ENCODE measurements at places on chromosomes 3 and 15.

GRCh38 chr3:135965506-135966270 lies at the start of gene PPP2R3A:
PPP2R3A (plus strand) TSS chr3:135965728; CDS start chr3:136001499, 35,771 bp downstream.
- DNase-seq: peak; percentile 67

- DNase-seq: no peak
These were observed 101.6 kb downstream of the MAGI1 start for GRCh38 chr3:65936908-65937638.

GRCh38 chr3:37994639-37994972 lies 4.0 kb downstream of the VILL start:
- DNase-seq: no peak

DNA sequence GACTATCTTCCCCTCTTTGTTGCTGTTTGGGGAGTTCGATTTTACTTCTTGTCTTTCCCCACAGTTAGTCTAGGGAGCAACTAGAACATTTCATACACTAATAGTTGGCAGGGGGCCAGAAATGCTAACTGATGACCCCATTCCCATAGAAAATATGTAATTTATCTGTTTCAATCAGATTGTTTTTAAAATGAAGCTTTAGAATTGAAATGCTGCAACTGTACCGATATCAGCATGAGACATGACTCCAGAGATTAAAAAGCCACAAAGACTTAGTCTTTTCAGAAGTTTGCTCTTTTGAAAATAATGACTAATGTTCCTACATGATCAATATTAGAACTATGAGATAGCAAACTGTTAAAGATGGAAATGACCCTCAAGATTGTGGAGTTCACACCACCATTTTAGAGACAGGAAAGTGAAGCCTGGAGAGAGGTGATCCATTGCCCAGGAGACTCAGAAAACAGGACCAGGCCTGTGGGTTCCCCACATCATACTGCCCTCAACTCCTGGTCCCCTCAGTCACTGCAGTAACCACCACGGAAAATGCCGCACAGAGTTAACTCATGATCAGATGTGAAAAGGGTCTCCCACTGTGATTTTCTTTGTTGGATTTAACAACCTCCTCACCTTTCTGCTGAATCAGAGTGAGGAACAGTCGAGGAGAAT lies 130.3 kb downstream of the CHDH start:
- no peak for DNase-seq

- no peak for DNase-seq
These were observed 27.8 kb downstream of the PLEKHO2 start for GRCh38 chr15:64869501-64869900.

GRCh38 chr3:53216723-53217122 lies 39.1 kb downstream of the TKT start:
- DNase-seq: no peak

GRCh38 chr15:78598348-78598747 lies 22.4 kb downstream of the CHRNA3 start:
- DNase-seq: no peak

- no peak for DNase-seq
These were observed 131.1 kb downstream of the XXYLT1 start for GRCh38 chr3:195139876-195140240.

DNA sequence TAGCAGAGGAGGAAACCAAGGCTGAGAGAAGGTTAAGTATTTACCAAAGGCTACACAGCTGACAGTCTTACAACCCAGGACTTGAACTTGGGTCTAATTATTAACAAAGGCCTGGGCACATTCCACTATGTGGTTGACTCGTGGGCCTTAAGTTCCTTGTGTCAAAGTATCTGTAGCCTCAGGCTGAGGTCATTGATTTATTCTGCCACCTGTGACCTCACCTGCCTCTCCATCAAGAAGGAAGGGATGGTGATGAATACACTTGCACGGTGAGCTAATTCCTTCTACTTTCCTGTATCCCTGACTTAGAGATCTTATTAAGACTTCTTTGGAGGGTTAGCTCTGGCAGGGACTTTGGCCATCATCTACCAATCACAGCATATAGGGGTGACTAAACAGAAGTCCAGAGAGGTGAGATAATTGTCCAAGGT lies 19.9 kb upstream of the LRRC58 start:
- no peak for DNase-seq

DNA sequence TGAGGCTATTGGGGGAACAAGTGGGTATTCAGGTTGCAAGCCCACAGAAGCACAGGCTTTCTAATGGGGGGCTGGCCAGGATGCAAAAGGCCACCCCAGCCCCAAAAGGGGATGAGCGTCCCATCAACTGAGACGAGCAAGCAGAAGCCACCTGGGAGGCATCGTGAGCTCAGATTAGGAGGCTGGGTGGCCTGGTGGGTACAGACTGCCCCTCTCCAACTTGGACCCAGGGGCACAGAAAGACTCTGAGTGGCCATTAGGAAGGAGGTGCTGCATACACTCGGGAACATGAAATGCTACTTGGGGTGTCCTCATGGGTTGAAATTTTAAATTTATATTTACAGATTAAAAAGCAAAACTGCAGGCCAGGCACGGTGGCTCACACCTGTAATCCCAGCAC lies 29.1 kb downstream of the SLC41A3 start:
- no peak for DNase-seq

DNA sequence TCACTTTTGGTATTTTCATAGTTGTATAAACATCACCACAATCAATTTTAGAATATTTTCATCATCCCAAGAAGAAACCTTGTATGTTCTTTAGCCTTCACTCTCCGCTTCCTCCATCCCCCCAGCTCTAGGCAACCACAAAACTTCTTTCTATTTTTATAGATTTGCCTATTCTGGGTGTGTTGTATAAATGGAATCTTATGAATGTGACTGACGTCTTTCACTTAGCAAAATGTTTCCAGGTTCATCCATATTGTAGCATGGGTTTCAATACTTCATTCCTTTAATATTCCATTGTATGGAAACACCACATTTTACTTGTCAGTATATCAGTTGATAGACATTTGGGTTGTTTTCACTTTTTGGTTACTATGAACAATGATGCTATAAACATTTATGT lies 335.8 kb upstream of the GOLIM4 start:
- no peak for DNase-seq

GRCh38 chr3:195153653-195154052 lies 117.3 kb downstream of the XXYLT1 start:
- DNase-seq: no peak

DNA sequence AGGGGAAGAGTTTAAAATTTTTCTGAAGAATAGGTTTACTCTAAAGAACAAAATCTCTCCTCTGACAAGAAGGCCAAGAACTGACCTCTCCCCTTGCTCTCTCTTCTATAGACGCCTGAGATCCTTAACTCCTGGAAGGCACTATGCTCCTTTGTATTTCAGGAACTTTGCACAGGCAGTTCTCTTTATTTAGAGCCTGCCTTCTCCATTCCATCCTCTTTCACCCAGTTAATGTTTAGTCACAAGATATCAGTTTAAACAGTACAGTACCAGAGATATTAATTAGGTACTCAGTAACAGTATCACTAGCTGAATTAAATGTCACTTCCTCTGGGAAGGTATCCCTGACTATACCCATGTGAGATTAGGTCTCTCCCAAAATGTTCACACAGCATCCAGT lies 33.5 kb downstream of the HERC1 start:
- DNase-seq: no peak

GRCh38 chr15:51841406-51842040 lies 12.1 kb downstream of the TMOD3 start:
- no peak for DNase-seq

DNA sequence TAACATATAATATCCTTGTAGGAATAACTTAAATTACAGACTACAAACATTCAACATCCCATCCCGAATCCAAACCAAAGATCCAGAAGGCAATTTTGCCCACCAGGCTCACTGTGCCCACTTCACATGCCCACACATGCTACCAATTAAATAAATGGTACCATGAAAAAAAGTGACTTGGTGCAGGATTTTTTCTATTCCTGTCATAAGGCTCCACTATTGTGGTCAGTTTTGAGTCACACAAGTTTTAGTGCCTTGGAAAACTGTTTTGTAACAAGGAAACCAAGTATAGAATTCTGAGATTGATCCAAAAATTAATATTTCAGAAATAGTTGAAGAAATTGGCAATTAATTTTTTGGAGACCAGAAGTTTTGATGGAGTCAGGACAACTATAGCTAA lies 470.1 kb upstream of the THBS1 start:
- no peak for DNase-seq

DNA sequence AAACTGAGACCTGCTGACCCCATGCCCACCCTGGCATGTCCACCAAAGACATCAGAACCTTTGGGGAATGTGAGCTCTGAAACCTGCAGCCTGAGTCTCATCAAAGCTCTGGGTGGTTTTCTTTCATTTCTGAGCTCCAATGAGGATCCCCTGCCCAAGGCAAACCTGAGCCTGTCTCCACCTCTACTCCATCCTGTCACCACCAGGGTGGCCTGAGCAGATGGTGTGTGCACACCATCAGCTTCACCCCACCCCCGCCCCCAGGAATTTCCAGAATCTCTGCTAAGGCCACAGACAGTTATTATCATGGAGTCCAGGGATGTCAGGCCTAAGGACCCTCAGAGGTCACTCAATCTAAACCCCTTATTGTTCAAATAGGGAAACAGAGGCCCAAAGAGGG lies 1.3 kb downstream of the XIRP1 start:
- no peak for DNase-seq

GRCh38 chr3:21919383-21919782 lies 168.4 kb upstream of the ZNF385D start:
- DNase-seq: no peak

- DNase-seq: no peak
These were observed 24.1 kb downstream of the SHC4 start for GRCh38 chr15:48939648-48940047.

- DNase-seq: no peak
These were observed 22.2 kb downstream of the CP start for GRCh38 chr3:149199474-149199873.

- DNase-seq: no peak
These were observed 432.4 kb upstream of the PDZRN3 start for GRCh38 chr3:74057169-74057568.

GRCh38 chr15:89667706-89667960 lies 11.5 kb downstream of the PLIN1 start:
- DNase-seq: no peak

DNA sequence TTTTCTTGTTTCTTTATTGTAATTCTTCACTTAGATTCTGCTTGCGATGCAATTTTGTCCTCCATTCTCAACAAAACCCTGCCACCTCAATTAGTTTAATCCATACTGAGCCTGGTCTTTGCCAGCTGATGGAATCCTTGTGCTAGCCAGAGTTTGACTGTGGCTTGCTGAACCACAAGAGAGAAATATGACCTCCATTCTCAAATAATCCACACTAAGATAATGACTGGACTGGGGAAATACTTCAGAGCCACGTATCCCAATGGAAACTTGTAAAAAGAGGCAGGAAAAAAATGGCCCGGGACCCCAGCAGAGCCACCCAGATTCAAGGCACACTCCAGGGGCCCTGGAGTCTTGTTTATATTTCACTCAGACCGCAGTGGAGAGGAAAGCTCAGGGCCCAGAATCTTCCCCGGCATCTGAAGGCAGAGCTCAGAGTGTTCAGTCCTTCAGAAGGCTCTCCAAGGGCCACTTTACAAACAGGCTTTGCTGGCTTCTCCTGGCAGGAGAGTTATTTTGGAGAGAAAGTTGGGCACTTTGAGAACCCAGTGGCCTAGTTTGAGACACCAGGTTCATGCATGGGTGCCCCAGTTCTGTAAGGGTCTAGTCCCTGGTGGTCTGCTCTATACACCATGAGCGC lies 62.7 kb downstream of the SSUH2 start:
- no peak for DNase-seq

- DNase-seq: no peak
These were observed 678 bp downstream of the SEMA7A start for GRCh38 chr15:74432968-74433591.

DNA sequence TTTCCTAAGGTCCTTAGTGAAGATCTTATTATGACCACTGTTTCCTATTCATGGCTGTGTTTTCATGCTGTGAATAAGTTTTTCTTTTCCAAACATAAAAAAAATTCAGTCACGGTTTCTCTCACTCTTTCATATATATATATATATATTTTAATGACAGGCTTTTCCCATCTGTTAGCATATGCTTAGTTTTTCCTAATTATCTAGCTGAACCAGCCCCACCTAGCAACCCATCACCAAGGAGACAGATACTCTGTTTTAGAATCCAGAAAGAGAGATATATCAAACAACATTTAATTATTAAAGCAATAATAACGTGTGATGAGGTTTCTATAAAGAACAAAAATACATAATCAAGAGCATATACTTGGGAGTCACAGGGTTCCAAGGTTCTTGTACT lies 58.3 kb downstream of the TMCC1 start:
- no peak for DNase-seq

DNA sequence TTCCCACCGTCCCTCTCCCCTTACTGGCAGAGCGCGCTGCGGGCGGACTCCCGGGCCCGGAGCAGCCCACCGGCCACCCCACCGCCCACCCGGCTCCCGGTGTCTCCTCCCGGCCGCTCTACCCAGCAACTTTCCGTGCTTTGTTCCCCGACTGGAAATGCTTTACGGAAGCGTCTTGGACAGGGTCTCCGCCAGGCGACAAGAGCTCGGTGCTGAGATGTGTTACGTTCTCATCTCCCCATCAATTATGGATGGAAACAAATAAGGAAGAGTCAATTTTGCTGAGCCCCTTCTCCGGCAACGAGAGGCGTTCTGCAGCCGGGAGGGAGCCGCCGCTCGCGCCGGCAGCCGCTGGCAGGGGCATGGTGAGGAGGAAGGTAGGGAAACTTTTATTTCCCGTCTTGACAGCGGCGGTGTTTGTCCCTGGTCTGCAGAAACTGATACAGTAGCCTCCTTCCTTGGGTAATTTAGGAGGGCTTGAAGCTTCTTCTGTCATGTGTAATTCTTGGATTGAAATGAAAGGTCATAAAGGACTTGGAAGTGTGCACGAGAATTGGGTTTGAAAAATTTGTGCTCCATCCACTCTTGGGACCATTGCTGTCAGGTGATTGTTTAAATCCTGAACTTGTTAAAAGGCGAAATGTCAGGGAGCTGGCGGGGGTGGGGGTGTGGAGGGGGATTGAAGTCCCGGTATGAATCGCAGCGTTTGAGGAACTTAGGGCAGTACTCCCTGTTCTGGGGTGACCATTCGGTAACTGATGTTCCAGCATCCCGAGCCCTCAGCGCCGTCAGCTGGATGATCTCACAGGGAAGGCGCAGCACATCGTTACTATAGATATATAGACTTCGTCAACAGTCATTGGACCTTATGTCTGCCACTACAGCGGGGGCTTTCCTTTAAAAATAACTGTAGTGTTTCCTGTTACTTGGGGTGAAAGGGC lies 1.5 kb downstream of the SEMA6D start:
- no peak for DNase-seq

DNA sequence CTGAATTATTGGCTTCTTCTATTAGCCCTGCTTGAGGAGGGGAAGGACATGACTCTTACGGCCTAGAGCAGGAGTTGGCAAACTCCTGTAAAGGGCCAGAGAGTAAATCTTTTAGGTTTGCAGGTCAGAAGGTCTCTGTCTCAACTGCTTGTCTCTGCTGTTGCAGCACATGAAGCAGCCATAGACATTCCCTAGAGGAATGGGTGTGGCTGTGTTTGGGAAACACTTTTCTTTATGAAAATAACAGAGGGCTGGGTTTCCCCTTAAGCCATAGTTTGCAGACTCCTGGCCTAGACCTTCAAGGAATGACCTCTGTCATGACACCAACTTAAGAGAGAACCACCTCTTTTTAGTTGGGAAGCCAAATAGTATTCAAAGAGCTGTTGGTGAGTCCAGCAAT lies 10.3 kb downstream of the TRAK1 start:
- DNase-seq: no peak

All from activated CD4-positive, alpha-beta T cell treated with anti-CD3 and anti-CD28 coated beads, Interleukin-2, amount 10 ng/mL, durations not matched to agents 7 days and 5 days (primary cell).